Activated T-cell treated with anti-CD3 and anti-CD28 coated beads for 1 hour (primary cell): ENCODE measurements at places on chromosomes 6 and 20.
A peak's percentile ranks its signal among the peaks of the same experiment; 100 is the strongest.

- DNase-seq: no peak
Observed at GRCh38 chr6:33772082-33772830, 16.7 kb downstream of the LEMD2 start.

DNA sequence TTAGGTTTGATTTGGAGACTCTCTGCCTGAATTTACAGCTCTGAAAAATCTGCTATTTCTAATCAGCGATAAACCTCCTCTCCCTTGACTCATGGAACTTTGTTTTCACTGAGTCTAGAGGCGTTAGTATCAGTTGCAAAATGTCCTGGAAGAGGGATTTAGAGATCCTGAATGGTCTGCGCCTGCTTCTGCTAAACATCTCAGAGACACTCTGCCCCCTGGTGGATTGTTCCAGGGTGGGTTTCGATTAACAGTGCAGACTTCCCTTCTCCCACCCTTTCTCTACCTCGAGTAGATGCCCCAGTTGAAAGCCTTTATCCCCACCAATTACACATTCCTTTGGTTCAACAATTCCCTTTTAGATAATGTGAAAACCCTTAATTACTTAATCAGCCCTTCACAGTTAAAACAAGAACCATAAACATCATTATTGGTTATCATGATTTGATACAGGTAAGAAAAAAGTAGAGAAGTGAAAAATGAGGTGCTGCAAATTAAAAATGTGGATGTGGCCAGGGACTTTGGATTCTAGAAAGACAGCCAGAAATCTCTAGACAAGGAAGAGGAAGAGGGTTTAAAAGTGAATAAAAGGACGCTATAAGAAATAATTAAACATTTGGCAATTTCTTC, 5.5 kb downstream of the HTR1B start:
- no peak for DNase-seq

DNA sequence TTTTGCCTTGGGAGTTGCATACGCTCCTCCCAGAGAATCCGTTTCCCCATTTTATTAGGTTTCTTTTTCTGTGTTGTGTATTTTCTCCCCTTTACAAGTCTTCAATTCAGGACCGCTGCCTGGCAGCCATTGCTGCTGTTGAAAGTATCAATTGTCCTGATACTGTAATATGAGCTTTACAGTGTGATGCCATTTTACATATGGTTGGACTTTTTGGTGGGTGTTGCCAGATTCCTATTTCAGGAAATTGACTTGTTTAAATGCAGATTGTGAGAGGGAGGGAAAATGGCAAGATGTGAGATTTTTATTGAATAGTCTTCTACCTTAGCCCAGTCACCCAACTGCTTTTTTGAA, 1.2 kb downstream of the PANK2 start:
- DNase-seq: no peak

GRCh38 chr6:156789081-156789943, 12.1 kb downstream of the ARID1B start:
- no peak for DNase-seq

DNA sequence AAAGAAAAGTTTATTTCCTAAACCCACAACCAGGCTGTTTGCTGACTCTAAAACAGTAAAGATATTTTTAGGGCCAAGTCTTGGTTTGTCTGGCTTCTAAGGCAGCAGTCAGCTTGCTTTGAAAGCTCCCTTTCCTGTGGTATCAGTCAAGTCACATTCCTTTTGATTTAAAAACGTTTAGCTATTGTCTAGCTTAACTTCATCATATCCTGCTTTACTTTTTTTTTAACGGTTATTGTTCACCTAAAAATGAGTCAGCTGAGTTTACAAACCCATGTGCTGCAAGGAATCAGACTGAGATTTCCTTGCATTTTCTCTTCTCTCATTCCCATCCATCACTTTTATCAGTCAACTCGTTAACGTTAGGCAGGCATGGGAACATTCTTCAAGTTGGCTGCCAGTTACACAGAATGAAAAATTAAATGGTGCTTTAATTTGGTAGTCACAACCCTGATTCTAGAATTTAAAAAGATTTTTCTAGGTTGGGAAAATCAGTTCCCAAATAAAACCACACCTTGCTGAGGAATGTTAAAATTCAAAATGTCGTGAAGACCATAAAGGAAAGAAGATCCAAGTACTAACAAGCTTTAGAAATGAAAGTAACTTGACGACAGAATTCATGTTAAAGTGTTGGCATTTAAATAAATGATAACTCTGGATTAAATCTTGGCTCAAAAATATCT, 45.9 kb downstream of the ELOVL5 start:
- DNase-seq: no peak

DNA sequence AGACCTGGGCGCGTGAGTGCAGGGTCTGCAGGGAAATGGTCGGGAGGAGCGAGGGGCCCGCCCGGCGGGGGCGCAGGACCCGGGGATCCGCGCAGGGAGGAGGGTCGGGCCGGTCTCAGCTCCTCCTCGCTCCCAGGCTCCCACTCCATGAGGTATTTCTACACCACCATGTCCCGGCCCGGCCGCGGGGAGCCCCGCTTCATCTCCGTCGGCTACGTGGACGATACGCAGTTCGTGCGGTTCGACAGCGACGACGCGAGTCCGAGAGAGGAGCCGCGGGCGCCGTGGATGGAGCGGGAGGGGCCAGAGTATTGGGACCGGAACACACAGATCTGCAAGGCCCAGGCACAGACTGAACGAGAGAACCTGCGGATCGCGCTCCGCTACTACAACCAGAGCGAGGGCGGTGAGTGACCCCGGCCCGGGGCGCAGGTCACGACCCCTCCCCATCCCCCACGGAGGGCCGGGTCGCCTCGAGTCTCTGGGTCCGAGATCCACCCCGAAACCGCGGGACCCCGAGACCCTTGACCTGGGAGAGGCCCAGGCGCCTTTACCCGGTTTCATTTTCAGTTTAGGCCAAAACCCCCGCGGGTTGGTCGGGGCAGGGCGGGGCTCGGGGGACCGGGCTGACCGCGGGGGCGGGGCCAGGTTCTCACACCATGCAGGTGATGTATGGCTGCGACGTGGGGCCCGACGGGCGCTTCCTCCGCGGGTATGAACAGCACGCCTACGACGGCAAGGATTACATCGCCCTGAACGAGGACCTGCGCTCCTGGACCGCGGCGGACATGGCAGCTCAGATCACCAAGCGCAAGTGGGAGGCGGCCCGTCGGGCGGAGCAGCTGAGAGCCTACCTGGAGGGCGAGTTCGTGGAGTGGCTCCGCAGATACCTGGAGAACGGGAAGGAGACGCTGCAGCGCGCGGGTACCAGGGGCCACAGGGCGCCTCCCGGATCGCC, 54.2 kb upstream of the HLA-A start:
- DNase-seq: peak; percentile 80

DNA sequence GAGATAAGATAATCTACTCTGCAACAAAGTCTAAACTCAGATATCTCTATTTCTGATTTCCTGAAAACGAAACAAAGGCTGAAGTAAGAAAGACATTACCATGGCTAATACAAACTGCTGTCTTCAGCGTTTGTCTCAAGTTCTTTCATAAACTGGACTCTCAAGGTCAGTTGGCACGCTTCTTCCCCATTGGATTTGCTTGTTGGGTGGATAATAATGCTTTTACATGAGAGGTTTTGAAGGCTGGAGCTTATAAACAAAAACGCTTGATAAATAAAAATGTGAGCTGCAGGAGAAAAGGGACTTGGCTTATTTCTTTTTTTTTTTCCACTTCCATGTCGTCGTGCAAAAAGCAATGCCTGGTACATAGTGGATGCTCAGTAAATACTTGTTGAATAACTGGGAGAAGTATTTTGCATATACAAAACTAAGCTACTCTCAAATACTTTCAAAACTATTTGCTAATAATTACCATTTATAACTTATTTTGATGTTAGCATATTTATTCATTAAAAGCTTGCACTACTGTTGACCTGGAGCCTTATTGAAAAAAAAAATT, 65.7 kb upstream of the EEF1A1 start:
- DNase-seq: no peak

DNA sequence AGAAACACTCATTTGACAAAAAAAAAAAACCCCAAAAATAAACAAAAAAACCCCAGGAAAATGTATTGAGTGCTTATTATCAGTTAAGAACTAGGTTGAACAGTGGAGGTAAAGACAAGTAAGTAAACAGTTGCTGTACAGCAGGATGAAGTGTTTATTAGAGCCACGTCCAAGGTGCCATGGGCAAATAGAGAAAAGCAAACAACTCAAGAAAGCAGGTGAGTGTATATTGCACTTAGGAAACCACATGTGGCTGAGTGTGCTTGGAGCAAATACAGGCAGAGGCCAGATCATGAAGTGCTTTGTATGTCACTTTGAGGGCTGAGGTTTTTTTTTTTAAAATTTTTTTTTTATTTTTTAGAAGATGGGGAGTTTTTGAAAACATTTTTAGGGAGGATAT, 98.3 kb downstream of the MACROD2 start:
- DNase-seq: no peak

DNA sequence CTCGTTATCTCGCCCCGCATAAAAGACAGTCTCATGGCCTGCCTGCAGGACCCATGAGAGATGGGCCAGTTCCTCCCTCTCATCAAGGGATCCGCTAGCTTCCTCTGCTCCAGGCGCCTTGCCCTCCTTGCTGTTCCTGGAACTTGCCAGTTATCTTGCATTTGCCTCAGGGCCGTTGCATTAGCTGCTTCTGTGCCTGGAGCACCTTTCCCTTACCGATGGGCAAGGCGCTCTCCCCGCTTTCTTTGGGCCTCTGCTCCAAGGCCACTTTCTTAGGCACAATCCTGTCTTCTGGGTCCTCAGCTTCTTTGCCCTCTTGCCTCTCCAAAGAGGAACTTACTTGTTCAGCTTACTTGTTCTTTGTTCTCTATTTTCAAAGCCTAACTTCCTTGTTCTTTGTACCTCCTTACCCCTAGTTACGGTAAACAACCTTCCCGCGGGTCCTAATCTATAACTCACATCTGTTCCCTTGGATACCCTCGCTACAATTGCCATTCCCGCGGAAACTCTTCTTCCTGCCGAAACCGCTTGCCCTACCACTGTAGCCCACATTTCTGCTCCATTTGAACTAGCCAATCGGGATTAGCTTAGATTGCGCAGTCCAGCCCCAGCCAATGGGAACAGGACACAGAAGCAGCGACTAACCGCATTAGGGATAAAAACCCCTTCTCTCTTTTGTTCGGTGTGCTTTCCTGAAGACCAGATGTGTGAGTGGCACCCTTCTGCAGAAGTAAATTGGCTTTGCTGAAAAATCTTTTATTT, 887 bp upstream of the NSFL1C start:
- peak; percentile 14 for DNase-seq

DNA sequence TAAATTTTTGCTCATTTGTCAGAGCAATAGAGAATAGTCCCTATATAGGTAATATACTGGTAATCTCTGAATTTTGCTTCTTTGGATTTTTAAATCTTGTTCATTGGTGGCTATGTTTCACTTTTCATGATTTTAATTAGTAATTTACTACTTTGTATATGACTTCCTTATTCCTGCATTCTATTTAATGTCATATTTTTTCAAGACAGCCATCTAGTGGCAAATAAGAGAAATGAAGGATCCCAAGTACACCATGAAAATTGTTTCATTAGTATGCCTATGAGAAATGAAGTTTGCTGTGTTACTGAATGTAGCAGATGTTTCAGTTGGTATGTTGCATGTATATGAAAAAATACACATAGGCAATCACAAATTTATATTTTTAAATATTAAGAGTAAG, 82.4 kb downstream of the ZNF292 start:
- no peak for DNase-seq

DNA sequence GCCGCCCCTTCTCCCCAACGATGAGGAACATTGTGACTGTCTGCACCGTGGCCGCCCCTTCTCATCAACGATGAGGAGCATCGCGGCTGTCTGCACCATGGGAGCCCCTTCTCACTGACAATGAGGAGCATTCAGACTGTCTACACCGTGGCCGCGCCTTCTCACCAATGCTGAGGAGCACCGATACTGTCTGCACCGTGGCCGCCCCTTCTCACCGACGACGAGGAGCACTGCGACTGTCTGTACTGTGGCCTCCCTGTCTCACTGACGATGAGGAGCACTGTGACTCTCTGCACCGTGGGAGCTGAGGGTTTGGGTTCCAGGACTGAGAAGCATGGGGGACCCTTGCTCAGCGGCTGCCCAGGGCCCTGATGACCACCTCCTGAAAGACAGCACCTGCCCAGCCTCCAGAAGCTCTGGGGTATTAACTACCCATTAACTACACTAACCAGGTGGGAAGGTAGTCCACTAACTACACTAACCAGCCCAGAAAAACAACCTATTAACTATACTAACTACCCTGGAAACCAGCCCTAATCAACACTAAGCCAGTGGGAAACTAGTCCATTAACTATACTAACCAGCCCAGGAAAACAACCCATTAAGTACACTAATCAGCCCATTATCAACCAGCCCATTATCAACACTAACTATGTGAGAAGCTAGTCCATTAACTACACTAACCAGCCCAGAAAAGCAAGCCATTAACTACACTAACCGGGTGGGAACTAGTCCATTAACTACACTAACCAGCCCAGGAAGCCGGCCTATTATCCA, 116.9 kb downstream of the TAF4 start:
- no peak for DNase-seq

GRCh38 chr6:35663447-35664235, 25.1 kb downstream of the FKBP5 start:
- no peak for DNase-seq

- DNase-seq: no peak
Observed at GRCh38 chr20:45368221-45368980, 5.4 kb downstream of the SYS1 start.
